ENCODE measurements at places on chromosomes 6 and 20. TPM values are rescaled to one million over a fixed set of nuclear protein-coding genes. Genes with fewer than 3 reads are reported as not detected.

GRCh38 chr6:169885831-169886230 is 134.4 kb downstream of the ERMARD start:
- no peak for DNase-seq

DNA sequence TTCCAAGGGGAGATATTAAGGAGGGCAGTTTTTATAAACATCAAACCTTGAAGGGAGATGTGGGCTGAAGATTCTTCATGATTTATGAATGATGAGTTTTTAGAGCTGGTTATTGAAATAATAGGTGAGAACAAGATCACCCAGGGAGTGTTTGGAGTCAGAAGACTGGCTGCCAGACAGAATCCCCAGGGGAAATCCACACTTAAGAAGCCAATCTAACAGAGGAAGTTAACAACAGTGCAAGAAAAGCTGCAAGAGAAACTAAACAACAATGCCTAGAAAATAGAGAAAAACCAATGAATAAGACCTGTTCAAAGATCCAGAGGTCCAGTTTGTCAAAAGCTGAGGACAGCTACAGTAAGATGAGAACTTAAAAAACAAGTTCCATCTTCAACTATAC is 167.9 kb upstream of the MAN1A1 start:
- no peak for DNase-seq

GRCh38 chr6:97068211-97068610 is 143.7 kb downstream of the KLHL32 start:
- DNase-seq = no peak

DNA sequence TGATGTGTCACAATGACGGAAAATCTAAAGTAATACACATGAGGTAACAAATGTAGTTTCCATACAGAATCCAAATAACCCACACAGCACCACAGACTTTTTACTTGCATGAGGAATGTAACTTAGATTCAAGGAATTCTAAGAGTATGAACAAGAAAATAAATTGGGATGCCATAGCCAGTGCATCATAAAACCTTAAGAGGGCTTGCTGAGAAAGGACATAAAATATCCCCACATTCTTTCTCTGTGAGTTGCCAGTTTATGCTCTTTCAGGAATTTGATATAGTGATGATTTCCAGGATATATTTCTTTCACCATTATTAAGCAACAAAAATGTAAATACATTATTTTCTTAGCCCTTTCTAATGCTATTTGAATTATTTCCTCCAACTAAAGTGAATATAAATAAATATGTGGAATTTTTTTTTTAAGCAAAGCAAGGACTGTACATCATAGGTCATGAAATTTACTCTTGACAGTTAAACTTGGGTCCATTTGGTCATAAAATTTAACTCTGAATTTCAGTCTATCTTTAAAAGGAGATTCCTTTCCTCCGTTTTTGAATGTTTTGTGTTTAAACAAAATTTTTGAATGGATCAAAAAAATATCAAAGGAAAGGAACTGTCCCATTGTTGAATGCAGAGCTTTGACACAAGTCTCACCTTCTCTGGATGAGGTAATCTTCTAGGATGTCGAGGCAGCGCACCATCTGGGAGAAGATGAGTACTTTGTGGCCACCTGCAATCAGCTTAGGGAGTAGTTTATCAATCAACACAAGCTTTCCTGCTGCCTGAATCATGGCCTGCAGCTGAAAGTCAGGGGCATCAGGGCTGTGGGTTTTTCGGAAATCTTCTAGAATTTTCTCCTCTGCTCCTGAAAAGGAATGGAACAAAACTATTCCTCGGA is 116.3 kb upstream of the EMILIN3 start:
- DNase-seq = no peak

- no peak for DNase-seq
Observed at GRCh38 chr6:142523515-142524375, 221.9 kb downstream of the ADGRG6 start.

- no peak for DNase-seq
Observed at GRCh38 chr6:117270055-117270842, 4.9 kb downstream of the VGLL2 start.

- no peak for DNase-seq
Observed at GRCh38 chr6:156832231-156832647, 55.1 kb downstream of the ARID1B start.

DNA sequence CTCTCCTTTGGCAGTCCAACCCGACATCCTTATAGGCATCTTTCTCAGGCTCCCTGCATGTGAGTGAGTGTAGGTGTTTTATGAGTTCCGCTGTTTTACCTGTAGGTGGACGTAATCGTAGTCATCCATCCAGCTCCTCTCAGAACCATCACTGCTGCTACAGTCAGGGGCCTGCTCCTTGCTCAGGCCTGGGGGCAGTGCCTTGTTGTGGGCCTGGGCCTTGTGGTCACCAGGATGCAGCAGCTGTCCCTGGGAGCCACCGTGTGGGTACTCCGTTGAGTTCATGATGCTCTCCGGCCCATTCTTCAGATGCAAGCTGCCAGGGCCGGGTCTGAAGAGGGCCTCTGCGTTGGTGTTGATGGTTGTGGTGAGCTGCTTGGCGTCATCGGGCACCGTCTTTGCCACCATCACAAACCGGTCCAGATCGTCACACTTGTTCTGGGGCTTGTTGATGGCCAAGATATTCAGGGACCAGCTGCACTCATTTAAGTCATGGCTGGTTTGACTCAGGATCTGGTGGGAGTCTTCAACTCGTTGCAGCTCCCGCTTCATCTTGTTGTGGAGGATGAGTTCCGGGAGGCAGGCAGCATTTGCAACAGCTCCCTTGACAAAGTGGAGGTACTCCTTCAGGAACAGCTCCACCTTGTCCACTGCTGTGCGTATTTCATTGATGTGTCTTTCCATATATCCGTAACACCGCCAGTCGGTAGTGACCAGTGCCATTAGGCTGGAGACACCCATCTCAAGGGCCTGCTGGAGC is 42.4 kb downstream of the NEDD9 start:
- no peak for DNase-seq

The COL9A3 gene
- 19.3 TPM for polyA plus RNA-seq

The FAM184A gene
- polyA plus RNA-seq = 11.8 TPM

The XPO5 gene
- polyA plus RNA-seq = 46.3 TPM

The KCNK15 gene
- polyA plus RNA-seq = 0.19 TPM

The EYA2 gene
- 0.76 TPM for polyA plus RNA-seq

The LIN28B gene
- 0.17 TPM for polyA plus RNA-seq

The CCN5 gene
- 0.10 TPM for polyA plus RNA-seq

The LGSN gene
- polyA plus RNA-seq = 1.3 TPM

The BIRC7 gene
- 1.6 TPM for polyA plus RNA-seq

The CD83 gene
- polyA plus RNA-seq = 10.3 TPM
